Fibroblast of skin of left biceps (primary cell): ENCODE measurements at places on chromosomes 1 and 21.

- no peak for DNase-seq
Observed at GRCh38 chr1:30043731-30044408, 679.5 kb downstream of the MATN1 start.

GRCh38 chr1:37404711-37405110 is 69.7 kb upstream of the ZC3H12A start:
- no peak for DNase-seq

DNA sequence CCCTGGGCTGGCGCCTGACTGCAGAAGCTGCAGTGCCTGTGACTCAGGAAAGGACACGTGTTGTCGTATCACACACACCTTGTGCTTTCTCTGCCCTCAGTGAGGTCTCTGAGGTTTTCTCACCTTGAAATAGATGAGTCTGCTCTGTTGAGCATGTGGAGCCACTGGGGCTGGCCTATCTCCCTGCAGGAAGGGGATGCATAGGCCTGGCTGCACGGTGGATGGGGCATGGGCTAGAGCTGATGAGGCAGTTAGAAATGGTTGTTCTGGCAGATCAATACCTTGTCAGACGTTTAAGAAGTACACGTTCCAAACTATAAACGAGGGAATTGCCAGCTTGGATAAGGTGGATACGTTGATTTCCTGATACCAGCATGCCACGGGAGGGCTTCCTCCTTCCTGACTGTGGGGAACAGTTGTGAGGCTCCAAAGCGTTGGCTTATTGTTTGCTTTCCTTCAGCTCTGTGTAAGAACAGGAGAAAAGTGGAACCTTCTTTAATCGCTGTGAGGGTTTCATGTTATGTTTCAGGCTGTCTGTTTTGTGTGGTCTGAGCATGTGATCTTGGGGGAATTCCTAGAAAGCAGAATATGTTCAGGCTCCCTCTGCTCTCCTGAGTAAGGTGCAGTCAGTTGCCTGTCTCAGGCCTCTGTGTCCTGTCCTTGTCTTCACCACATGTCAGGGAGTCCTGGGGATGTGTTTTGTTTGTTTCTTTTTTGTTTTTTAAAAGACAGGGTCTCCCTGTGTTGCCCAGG is 44.8 kb downstream of the PCNT start:
- DNase-seq, result no peak

GRCh38 chr1:209577346-209577745 is 6.2 kb upstream of the CAMK1G start:
- no peak for DNase-seq

- no peak for DNase-seq
Observed at GRCh38 chr1:206590025-206590758, 22.1 kb downstream of the EIF2D start.

DNA sequence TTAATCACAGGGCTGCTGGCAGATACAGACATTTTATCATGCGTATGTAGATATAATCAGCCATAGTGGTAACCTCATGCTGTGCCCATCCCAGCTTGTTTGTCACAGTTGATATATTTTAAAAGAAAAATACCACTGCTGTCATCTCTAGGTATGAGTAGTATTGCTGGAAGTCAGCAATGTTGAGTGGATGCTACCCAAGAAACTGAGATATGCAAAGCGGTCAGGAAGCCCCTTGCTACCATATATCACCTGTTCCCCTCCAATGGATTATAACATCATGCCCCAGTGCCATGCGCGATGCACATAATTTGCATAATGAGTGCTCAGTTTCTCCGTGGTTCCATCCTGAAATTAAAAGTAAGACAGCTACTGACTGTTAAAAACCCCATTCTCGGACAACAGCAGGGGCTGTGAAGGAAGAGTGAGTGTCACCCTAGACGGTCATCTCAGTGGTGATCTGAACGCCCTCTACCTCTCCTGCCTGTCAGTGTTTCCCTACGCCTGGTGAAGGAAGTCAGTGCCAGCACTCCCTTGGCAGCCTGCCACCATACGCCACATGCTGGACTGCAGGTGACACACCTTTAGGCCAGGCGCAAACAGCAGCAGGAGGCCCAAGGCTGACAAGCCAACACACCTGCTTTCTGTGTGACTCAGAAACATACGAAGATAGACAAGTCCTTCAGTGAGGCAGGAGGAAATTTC is 2.7 kb downstream of the IL10RB start:
- DNase-seq, result no peak

DNA sequence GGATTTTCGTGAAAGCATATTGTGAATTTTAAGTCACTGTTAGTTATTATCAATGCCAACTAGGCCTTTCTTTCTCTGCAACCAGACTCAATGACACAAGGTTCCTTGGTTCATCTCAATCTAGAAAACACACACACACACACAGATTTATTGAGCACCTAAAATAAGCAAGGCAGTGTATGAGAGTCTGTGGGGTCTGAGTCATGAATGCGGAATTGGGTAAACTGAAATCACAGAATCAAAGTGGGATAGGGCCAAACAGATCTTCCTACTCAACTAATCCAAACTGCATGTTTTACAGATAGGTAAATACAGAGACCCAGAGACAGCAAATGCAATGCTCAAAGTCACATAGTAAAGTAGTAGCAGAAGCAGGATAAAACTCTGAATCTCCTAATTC is 48.5 kb upstream of the NRDC start:
- DNase-seq, result peak; percentile 41

DNA sequence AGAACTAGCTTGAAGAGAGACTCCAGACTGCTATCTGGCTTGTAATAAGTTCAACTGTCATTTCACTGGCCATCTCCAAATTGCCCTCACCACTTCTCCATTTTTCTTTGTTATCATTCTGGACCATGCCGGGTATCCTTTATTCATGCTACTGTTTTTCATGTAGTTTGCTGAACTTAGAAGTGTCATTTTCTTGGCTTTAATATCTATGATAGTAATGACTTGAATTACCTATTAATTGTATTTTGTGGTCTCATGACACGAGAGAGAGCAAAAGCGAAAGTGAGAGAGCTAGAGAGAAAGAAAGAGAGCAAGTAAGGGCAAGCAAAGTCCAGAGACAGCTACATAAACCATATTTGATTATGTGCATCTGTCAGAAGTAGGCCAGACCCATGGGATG is 184.9 kb upstream of the ATP1B1 start:
- no peak for DNase-seq

DNA sequence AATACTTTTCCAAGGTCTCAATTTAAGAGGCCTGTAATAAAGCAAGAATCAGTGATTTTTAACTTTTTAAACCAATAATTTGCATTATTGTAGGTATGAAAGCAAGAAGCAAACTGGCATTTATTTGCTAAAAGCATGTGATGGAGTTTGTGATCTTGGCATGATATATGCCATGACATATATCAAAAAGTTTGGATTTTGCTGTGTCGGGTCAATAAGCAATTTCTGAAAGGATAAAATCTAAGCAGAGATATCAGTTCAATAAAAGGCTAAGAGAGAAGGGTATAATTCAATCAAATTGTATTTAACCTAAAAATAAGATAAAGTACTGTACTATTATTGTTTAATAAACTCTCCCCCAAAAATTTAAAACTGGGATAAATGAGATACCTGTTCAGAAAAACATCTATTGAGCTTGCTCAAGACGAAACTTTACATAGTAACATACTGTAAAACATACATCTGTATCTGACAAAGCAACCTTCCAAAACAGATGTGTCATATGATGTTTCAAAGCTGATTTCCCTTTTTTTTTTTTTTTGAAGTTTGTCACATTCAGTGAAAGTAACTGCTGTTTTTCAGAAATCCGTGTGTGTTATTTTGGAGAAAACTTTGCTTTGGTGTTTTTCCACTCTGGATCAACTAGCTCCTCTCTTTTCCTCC is 74.5 kb downstream of the TGFBR3 start:
- no peak for DNase-seq

GRCh38 chr1:10957133-10957532 is 55.3 kb upstream of the TARDBP start:
- DNase-seq, result no peak

DNA sequence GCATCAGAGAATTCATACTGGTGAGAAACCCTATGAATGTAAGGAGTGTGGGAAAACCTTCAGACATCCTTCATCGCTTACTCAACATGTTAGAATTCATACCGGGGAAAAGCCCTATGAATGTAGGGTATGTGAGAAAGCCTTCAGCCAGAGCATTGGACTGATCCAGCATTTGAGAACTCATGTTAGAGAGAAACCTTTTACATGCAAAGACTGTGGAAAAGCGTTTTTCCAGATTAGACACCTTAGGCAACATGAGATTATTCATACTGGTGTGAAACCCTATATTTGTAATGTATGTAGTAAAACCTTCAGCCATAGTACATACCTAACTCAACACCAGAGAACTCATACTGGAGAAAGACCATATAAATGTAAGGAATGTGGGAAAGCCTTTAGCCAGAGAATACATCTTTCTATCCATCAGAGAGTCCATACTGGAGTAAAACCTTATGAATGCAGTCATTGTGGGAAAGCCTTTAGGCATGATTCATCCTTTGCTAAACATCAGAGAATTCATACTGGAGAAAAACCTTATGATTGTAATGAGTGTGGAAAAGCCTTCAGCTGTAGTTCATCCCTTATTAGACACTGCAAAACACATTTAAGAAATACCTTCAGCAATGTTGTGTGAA is 12.8 kb downstream of the ZFP69B start:
- no peak for DNase-seq

DNA sequence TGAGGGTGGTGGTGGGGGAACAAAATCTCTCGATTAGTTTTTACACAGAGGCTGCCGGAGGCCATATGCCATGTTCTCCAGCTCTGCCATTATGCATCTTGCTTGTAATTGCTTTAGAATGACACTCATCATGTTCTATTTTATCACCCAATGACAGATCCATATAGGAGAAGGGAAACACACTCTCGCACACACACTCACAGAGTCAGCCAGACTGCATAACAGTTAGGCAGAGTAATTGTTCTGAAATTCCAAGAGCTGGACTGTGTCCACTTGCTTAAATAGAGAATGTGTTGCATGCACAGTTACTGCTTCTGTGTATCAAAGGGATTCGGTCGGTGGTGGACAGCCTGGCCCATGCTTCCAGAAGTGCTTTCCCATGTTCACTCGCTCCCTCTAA is 30.6 kb downstream of the KCND3 start:
- no peak for DNase-seq

- no peak for DNase-seq
Observed at GRCh38 chr1:235952950-235953615, 86.4 kb upstream of the LYST start.

DNA sequence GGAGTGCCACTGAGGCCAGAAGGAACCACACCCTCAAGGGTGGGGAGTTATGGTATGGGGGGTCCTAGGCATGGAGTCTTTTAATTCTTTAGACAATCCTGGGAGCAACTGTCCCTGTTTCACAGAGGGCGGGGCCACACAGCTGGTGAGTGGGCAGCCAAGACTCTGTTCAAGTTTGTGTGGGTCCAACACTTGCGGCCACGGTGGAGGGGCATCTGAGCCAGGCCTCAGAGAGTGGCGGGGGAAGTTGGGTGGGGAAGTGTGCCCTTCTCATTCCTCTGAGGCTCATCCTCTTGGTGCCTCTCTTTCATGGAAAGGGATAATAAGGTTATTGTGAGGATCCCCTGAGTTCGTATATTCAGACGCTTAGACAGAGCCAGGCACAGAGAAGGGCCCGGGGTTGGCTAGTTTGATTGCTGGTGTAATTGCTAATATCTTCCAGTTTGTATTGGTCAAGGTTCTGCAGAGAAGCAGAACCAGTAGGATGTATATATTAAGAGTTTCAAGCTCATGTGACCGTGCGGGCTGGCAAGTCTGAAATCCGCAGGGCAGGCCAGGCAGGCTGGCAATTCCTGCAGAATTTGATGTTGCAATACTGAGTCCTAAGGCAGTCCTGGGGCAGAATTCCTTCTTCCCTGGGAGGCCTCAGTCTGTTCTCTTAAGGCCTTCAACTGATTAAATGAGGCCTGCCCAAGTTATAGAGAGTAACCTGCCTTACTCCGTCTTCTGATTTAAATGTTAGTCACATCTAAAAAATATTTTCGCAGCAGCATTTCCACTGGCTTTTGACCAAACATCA is 15.9 kb downstream of the PCSK9 start:
- no peak for DNase-seq

- DNase-seq, result no peak
Observed at GRCh38 chr1:13694886-13695684, 4.9 kb upstream of the PRDM2 start.

DNA sequence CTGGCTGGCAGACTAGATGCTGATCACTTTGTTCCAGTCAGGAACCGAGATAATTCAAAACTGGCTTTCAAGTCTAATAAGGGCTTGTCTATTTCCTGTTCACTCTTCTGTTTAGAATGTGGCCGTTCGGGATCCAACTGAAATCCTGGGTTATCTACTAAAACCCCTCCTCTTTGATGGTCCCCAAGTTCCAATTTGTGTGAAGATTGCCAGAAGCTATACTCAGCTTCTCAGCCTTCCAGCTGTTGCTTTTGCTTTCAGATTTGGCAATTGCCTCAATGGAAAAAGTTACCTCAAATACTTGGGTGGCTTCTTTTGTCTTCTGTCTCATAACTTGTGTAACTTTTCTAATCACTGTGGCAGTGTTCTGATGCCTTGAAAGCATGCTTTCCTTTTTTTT is 43.7 kb downstream of the BTBD8 start:
- DNase-seq, result no peak

GRCh38 chr21:38839328-38840286 is 33.9 kb downstream of the ETS2 start:
- peak; percentile 93 for DNase-seq

DNA sequence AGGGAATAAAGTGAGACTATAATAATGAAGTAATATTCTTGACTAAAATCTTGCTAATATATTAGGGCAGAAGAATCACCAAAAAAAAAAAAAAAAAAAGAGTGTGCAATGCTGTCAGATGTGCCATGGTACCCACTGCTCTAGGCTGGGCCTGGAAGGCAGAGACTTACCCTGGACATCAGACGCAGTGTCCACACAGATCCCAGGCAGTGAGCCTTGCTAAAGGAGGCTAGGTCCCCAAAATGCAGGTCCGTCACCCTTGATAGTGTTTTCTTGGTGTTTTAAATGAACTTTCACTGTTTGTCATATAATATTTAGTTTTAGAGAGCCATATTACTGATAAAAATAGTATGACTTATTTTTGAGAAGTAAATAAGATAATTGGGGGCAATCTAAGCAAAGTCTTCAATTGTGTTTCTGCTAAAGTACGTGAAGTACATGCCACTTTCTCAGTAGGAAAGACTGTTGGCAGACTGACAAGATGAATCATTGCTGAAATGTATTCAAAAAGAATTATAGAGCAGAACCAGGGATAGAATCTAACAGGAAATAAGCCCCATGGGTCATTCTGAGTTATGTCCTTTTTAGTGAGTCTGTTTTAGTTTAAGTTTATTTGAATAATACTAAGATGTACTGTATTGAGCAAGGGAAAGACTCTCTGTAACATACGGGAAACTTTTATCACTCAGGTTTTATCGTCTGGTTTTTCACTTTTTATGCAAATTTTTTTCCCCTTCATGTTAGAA is 74.6 kb upstream of the PDC start:
- peak; percentile 97 for DNase-seq

GRCh38 chr1:201637282-201638079 is 98.6 kb downstream of the NAV1 start:
- no peak for DNase-seq
